ENCODE measurements at places on chromosomes 7 and 10.

GRCh38 chr7:2559283-2559950 is 638 bp downstream of the IQCE start:
- DNase-seq, result no peak

GRCh38 chr7:71430246-71430645 is 298.3 kb downstream of the GALNT17 start:
- DNase-seq, result no peak

DNA sequence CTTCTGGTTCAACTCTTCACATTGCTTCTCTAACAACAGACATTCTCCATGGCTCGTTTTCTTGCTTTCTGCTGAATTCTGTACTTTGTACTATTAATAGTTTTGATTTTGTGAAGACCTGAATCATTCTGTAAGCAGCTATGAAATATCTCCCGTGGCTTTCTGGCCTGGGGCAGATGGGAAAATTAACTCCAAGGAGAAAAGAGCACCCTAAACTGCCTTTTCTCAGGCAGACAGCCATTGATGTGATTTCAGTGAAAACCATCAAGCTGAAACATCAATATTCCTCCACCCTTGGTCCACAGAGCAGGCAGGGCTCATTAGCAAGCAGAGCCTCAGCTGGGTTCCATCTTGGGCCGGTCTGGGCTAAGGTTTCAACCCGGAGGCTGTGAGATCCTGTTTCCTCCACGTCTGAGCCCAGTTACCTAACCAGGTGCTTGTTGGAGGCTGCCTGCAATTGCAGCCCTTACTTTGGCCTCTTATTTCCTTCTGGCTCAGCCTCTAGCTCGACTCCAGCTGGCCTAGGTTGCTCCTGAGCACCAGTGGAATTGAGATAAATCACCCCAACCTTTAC is 21.1 kb upstream of the EZH2 start:
- DNase-seq, result no peak

DNA sequence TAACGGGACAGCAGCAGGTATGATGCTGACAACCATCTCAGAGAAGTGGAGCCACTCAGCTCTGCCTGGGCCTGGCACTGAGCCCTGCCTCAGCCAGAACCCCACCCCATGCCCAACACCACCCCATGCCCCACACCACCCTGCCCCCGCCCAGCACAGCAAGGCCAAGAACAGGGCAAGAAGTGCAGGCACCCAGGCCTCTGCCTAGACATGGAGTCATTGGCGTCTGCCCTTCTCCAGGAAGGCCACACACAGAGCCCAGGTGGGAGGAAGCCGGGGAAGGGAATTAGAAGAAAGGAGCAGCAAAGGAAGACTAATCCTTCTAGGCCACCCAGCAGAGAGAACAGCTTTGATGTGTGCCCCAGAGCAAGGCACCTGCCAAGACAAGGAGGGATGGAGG is 18.9 kb downstream of the CAMK2G start:
- DNase-seq, result no peak

- no peak for DNase-seq
These were observed 404.5 kb upstream of the ANKRD30A start for GRCh38 chr10:36720895-36721294.

DNA sequence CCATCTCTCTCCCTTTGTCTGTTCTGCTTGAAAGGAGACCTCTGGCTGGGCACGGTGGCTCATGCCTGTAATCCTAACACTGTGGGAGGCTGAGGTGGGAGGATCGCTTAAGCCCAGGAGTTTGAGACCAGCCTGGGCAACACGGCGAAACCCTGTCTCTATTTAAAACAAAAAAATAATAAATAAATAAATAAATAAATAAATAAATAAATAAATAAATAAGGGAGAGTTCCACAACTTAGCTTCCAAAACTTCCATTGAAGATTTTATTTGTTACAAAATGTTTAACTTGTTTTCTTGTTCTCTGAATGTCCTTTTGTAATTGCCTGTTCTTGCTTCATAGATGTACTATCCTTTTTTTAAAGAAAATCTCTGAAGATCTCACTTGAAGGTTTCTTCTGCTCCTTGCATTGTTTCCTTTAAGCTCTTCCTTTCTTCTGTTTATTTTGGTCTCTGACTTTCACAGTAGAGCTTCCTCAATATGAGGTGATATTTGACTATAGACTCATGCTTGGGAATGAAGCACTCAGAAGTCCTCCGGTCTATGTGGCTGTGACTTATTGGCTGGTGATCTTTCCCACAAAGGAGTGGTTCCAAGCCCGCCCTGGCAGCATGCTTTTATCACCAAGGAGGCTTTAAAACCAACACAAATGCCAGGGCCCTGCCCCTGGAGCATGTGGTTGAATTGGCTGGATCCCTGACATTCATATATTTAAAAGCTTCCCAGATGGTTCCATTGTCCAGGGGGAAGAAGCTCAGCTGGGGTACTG is 18.1 kb upstream of the NPTX2 start:
- no peak for DNase-seq

DNA sequence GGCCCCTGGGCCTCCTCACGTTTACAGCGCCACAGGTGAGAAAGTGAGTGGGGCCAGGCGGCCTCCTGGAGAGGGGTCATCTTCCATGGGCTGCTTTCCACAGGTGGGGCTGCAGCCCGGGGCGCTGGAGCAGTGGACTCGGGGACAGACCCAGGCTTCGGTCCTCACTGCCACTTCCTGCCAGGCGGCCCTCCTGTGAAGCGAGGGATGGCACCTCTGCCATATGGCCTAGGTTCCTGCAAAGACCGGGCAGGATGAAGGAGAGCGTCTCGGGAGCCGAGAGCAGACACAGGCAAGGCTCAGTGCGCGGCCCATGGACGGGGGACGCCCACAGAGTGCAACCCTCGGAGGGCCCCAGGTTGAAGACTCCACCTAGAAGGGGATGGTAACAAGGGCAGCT is 106.8 kb downstream of the MAD1L1 start:
- no peak for DNase-seq

DNA sequence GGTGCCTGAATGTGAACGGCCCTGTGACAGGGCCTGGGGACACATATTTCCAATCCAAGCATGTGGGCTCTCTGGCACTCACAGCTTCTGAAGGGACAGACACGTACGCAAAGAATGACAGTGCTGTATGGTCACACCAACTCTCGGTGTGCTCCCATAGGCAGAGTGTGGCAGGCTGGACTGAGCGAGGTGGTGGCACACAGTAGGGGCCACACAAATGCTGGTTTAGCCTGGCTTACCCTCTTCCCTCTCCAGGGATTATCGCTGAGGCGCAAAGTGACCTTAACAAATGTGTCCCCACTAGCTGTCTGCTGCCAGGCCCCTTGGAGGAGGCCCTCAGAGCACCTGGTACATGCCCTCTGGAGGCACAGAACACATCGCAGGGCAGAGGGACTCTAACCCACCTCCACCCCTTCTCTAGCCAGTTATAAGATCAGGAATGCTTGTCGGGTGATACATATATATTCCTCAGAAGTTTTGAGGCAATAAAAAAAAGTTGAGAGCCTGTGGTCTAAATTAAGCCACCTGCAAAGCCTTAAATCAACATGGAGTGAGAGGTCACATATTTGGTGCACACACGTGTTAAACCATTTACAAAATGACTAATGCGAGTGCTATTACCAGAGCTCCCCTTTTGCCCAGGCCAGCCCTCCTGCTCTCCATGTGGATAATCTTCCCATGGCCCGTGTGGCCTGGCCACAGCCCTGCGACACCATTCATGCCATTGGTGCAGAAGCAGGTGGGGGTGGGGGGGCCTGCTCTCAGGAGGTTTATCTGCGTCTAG is 262.8 kb upstream of the GRB10 start:
- no peak for DNase-seq

- no peak for DNase-seq
These were observed 23.6 kb upstream of the SEMA3C start for GRCh38 chr7:80942261-80943041.

- no peak for DNase-seq
These were observed 502.3 kb downstream of the TCERG1L start for GRCh38 chr10:130809181-130809580.

GRCh38 chr10:8216893-8217292 is 162.4 kb downstream of the GATA3 start:
- DNase-seq, result no peak

GRCh38 chr10:5581670-5582566 is 57.2 kb downstream of the CALML3 start:
- DNase-seq, result no peak

GRCh38 chr10:86244297-86245014 is 122.1 kb downstream of the GRID1 start:
- DNase-seq, result no peak

GRCh38 chr7:13988731-13989125 is 738 bp downstream of the ETV1 start:
- no peak for DNase-seq

GRCh38 chr7:147296986-147297385 is 1180.4 kb downstream of the CNTNAP2 start:
- no peak for DNase-seq

DNA sequence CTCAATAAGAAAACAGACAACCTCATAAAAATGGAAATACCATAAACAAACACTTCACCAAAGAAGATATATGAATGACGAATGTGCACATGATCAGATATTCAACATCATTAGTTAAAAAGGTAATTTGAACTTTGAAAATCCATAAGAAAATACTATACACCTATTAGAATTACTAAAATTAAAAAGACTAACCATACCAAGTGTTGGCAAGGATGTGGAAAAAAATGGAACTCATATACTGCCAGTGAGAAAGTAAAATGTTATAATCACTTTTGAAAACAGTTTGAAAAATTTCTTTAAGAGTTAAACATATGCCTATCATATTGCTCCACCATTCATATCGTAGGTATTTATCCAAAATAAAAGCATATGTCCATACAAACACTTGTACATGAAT is 37.1 kb downstream of the EBLN1 start:
- no peak for DNase-seq

DNA sequence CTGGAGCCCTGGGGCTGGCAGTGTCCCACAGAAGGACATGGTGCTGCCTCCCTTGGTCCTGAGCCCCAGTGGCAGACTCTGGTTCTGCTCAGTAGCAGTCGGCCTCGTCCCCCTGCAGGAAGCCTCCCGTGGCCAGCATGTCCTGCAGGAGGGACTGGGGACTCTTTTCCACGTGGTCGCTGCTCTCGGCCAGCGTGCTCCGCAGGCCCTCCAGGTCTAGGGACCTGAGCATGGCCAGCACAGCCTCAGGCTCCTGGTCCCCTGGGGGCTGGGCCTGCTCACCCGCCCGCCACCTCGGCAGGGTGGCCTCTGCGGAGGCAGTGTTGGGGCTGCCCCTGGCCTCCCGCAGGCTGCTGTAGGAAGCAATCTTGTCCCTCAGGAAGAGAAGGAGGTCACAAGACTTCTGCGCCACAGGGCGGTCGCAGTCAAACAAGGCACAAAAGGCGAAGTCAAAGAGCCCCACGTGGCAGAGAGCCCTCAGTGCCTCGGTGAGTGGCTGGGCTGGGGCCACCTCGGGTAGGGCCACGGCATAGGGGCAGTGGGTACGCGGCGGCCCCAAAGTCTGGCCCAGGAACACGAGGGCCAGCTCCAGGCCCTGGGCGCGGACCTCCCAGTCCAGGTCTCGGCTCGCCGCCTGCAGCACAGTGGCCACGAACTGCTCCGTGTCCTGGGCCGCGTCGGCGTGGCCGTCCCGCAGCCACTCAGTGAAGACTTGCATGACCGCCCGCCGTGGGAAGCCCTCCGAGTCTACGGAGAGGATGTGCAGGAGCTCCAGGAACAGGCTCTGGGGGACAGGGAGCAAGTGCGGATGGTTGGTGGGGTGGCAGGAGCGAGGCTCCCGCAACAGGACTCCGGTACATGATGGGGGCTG is 17.1 kb downstream of the BRAT1 start:
- no peak for DNase-seq

DNA sequence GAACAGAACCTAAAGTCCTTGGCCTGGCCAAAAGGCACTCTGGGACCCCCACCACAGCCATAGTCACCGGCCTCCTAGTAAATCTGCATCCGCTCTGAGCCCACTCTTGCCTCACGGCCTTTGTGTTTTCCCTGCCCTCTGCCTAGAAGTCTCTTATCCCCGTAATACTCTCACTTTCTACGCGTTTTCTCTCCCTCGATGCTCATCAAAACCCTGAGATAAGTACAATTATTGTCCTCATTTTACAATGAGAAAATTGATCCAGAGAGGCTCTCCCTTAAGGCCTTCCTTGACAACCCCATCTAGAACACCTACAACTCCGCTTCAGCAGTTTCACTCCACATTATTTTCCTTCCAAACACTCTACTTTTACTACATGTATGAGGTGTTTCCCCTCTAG is 1.5 kb upstream of the SFXN4 start:
- no peak for DNase-seq

GRCh38 chr7:50264908-50265307 is 39.6 kb upstream of the IKZF1 start:
- DNase-seq, result no peak

- no peak for DNase-seq
These were observed 92.1 kb downstream of the ABCC2 start for GRCh38 chr10:99874341-99875085.

GRCh38 chr10:52729271-52730104 is 43.1 kb downstream of the MBL2 start:
- DNase-seq, result no peak

DNA sequence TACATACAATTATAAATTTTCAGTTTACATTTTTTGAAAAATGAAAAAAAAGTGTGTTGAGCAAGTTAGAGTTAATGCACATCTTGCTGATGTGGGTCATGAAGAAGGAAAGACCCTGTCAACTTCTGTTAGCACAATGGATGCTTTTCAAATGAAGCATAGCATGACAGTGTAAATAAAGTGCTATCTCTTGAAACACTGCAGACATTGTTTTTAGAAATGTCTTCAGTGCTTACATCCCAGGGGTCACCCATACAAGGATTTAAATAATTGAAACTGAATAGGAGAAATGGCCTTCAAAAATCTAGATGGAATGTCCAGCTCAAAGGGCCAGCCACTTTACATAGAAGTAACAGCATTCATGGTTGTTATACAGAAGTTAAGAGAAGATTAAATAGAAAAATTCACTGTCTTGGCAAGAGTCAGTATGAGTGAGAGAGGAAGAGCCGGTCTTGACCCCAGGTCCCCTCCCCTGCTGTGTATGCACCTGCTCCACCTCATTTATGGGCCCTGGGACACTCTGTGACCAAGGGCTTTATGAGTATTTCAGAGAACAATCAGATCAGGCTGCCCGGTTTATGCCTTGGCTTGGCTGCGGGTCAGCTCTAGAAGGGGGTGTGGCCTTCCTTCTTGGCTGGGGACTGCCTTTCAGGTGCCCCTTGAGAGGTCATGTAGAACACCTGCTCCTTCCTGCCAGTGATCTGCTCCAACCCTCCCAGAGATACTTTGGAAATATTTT is 237.7 kb upstream of the TMEM72 start:
- DNase-seq, result no peak

GRCh38 chr7:81761821-81762220 is 8.0 kb downstream of the HGF start:
- DNase-seq, result no peak

- no peak for DNase-seq
These were observed 194.7 kb downstream of the GALNT17 start for GRCh38 chr7:71326595-71326994.

Data from stimulated activated CD4-positive, alpha-beta T cell treated with anti-CD3 and anti-CD28 coated beads, Interleukin-1b, Interleukin-23, amount 100 ng/mL, for 1 hour (primary cell).